ENCODE measurements at places on chromosomes 3 and 15.

GRCh38 chr3:128858167-128858566 is 21.3 kb upstream of the ACAD9 start:
- DNase-seq: no peak

- no peak for DNase-seq
Measured at GRCh38 chr15:94792196-94792595, 560.8 kb downstream of the MCTP2 start.

DNA sequence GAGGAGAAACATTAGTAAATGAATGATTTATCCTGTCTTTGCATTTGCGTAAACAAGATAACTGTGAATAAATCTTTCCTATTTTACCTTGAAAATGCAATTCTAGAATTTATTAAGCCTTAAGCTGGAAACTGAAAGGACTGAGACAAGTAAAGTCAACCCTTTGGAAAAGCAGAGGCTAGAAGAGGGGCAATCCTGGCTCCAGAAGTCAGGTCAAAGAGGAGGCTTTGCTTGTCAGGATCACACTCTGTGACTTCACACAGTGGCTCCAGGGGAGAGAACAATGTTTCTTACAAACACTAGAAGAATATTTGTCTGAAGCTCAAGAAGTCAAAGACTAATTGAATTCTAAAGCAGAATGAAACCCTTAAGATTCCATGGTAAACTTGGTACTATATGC is 530.4 kb downstream of the NAALADL2 start:
- DNase-seq: no peak

- DNase-seq: no peak
Measured at GRCh38 chr3:50323614-50324199, 1.2 kb upstream of the HYAL2 start.

DNA sequence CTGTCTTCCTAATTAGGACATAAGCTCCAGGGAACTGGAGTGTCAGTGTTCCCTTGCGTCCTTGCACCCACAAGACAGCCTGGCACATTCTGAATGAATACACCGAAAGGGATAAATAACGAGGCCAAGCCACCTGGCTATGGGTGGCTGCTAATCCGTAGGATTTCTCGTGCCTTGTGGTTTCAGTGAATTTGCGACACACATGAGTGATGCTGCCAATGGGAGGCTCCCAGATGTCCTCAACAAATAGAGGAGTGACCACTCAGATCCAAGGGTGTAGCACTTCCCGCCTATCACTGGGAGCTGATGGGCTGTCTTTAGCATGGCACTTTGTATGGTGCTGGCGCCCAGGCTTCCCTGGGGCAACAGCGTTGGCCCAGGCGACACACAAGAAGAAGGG is 43.4 kb downstream of the APBA2 start:
- no peak for DNase-seq

- peak; percentile 85 for DNase-seq
Measured at GRCh38 chr15:74835312-74835823, 7.6 kb downstream of the ULK3 start.

DNA sequence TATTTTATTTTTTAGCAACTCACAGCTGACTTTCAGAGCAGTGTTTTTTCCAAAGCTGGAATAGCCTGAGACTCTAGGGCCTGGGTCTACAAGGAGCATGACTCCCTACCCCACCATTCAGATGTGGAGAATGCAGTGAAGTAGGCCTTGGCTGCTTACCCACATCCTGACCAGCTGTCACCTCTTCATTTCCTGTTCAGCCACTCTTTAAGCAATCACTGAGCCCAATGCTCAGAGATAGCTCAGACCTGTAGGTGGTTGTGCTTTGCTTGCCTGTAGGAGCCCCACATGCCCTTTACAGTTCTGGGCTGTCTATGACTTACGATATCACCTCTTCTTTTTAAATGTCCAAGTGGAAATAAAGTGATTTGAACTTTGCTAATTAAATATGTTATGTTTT is 148.1 kb downstream of the NEK11 start:
- DNase-seq: no peak
